ENCODE measurements at places on chromosomes 1 and 21.

DNA sequence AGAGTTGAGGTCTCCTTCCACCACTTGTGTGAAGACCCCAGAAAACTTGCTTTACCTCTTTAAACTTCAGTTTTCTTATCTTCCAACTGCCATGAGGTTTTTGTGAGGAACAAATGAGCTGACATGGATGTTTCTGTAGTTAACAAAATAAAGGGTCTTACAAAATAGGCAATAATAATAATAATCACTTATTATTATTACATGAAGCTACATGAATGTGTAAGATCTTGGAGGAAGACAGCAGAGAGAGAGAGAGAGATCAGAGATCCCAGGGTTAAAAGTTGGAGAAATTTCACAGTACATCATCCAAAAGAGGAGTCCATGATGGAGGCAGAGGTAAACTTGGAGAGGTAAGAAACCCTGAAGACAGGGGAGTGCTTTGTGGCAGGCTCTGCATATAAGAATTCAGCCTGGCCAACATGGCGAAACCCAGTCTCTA lies 10.7 kb downstream of the RCC1 start:
- DNase-seq = peak; percentile 58

DNA sequence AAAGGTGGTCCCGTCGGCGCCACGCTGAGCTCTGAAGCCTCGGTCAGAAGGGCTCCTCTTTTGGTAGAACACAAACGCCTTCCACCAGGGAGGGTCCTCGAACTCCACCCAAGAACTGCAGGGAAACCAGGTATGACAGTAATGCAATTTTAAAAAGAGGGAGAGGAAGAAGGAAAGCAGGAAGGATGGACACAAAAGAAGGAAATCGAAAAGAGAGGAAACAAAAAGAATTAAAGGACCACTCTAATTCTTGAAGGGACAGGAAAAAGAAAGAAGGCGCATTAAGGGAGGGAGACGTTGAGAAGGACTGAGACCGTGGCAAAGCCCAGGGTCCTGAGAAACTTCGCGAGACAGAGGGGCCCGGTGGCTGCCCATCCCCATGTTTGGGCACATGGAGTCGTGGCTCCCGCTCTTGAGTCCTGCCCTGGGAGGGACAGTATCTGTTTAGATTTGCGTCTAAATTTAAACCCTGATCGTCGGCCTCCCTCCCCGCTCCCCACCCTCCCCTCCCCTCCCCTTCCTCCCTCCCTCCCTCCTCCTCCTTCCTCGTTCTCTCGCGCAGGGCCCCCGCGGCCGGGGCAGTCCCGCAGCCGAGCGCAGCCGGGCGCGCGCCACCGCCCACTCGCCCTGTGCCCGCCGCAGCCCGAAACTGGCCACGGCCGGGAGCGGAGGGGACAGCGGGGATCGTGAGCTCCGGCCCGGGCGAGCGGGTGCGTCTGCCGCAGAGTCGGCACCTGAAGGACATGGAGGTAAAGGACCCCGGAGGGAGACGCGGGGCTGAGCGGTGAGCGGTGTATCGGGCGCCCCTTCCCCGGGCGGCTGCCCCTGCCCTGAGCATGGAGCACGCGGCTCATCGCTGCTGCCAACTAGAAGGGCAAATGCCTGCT lies at the start of gene RCSD1:
TSS of gene RCSD1 (plus strand) at position 552 of the 887 bp plus-strand sequence. CDS start at position 744, 192 bp downstream.
- DNase-seq = no peak

DNA sequence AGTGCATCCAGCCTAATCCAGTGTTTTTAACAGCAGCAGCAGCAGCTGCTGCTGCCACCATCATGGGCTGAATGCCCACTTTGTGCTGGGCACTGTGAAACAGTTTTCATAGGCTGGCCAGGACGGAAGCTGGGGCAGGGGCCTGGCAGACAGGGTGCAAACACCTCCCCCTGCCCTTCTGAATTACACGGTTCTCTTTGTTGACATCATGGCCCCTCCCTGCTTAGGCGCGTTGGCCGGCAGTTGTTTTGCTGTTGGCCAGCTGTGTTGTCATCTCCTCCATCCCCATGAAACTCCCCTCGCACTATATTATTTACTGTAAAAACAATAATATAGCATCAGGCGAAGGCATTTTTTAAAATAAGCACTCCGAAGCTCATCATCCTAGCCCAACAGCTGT lies 33.1 kb downstream of the PTPRU start:
- DNase-seq = no peak

DNA sequence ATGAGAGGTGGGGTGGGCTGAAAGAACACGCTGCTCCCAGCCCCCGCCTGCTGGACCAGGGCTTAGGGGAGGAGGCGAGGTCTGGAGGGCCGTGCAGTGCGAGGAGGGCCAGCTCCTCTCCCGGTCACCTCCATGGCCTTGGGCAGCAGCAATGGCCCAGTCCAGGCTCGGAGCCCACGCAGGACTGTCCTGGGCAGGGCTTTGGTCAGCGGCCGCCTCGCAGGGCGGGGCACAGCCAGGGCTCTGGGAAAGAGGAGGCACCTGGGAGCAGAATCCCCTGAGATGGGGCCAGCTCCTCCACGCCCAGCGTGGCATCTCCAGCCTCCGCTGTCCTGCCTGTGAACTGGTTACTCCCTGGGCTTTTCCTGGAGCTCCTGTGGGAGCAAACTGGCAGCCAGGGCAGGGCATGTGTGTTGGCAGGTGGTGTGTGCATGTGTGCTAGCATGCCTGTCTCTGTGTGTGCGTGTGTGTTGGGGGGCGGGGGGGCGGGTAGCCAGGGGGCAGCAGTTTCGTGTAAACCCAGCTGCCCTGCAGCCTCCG lies 27.4 kb downstream of the ARHGEF16 start:
- DNase-seq = no peak

- DNase-seq = peak; percentile 3
Measured at GRCh38 chr1:150696162-150696561, 792 bp downstream of the GOLPH3L start.

DNA sequence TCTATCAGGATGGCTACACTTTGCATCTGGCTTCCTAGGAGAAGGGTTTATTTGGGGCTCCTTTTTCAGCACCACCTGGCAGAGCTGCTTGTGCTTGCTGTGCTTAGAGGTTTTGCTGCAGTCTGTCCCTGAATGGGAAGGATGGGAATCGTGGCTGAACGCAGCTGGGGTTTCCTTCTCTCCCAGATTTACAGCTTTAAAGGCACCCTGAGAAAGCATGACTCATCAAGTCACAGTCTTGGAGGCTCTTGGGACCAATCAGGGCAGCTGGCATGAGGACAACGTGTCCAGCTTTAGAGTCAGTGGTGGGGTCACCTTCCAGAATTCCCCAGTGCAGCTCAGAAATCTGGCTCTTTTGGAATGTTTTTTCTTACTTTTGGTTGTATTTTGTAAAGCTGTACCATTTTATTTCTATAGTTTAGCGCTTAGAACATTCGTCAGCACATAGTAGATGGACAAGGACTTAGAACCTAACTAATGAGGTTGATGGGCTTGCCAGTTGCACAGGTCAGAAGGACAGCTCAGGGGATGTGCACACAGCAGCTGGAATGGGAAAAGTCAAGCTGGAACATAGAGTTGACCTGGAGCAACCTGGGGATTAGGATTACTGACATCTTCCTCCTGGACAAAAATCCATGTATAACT lies 222.6 kb downstream of the PRDM2 start:
- DNase-seq = no peak

- no peak for DNase-seq
Measured at GRCh38 chr1:184945029-184945428, 29.3 kb downstream of the NIBAN1 start.

DNA sequence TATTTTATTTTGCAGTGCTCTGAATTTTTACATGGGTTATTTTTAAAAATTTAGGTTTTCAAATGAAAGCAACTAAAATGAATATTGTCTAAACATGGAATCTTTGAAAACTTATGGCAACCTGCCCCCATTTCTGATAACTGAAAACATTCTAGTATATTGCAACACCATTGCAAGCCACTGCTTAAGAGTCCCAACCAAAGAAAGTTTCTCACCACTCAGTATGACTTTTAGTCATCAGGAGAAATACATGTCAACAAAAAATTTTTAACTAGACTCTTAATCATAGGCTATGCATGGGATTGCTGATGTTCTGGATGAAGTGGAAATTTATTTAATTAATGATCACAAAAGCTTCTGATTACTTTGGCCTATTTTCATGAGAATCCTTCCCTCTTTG lies 112.1 kb downstream of the TNFSF18 start:
- no peak for DNase-seq

- DNase-seq = no peak
Measured at GRCh38 chr1:212153635-212154034, 118.1 kb downstream of the DTL start.

DNA sequence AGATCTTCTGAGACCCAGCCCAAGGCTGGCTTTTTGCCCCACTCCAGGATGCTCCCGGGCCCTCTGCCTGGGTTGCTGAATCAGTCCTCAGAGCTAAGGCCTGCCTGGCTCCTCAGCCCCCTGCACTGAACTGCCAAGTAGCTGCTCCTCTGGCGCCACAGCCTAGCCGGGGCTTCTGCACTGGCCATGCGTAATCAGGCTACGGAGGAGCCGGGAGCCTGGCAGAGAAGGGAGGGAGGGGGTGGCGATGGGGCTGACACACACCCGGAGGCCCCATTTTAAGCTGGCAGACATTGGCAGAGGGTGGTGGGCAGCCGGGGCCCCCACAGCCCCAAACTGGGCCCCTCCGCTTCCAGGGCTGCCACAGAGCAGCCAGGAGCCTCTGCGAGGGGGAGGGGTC lies 38.7 kb downstream of the ALPL start:
- no peak for DNase-seq

GRCh38 chr1:50605186-50605875 lies 182.1 kb upstream of the DMRTA2 start:
- DNase-seq = peak; percentile 33

- no peak for DNase-seq
Measured at GRCh38 chr1:26811708-26812107, 14.8 kb upstream of the ZDHHC18 start.

DNA sequence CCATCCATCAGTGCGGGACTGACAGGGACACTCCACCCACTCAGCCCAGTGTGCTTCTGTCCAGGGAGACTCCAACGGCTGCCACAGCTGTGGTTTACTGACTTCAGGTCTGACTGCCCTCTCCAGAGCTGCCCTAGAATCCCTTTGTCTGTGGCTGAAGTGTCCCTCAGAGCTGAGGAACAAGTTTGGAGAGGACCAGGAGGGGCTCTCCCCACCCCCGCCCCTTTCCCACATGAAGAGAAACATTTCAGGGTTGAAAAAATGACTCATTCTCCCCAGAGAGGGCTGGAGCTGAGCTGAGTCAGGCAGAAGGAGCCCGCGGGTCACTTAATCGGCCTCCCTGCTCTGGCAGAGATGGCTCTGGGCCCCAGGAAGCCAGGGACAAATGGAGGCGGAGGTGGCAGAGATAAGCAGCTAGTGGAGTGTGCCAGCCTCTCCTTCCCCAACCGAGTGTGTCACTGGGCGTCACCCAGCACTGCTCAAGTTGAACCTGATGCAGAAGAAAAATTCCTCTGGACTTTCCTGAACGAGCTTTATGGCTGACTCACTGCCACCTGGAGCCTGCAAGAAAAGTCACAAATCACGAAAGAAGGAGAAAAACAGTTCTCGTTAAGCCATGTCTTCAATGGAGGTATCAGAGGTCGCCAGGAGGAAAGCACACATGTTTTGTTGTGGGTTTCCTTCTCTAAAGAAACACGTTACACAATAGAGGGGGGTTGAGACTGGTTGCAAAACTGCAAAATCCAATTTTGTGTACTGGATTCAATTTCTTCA lies 34.3 kb upstream of the ECE1 start:
- DNase-seq = no peak

GRCh38 chr1:34915521-34915920 lies 13.9 kb downstream of the DLGAP3 start:
- DNase-seq = no peak

DNA sequence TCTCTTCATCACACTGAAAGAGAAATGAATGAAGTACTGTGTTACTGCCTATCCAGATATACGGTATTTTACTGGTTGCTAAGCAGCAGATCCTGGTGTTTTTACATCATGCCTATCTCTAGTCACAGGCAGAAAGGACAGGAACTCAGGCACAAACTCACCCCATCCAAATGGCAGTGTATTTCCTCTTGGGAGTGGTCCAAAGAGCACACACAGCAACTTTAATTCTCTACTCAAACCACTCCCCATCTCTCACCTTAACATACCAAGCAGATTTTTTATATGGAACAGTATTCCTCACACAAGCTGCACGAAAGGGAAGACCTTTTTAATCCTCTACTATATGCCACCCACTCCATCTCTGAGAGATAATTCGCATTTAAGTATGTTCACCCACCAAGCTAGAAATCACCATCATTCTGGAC lies 27.3 kb downstream of the EIF4G3 start:
- peak; percentile 78 for DNase-seq

- peak; percentile 83 for DNase-seq
Measured at GRCh38 chr1:35451125-35451528, 106.1 kb downstream of the KIAA0319L start.

- no peak for DNase-seq
Measured at GRCh38 chr1:94504601-94505000, 37.0 kb downstream of the F3 start.

- no peak for DNase-seq
Measured at GRCh38 chr21:43211072-43211759, 42.4 kb downstream of the CRYAA start.

- DNase-seq = peak; percentile 61
Measured at GRCh38 chr1:183114441-183114840, 71.6 kb upstream of the LAMC2 start.

DNA sequence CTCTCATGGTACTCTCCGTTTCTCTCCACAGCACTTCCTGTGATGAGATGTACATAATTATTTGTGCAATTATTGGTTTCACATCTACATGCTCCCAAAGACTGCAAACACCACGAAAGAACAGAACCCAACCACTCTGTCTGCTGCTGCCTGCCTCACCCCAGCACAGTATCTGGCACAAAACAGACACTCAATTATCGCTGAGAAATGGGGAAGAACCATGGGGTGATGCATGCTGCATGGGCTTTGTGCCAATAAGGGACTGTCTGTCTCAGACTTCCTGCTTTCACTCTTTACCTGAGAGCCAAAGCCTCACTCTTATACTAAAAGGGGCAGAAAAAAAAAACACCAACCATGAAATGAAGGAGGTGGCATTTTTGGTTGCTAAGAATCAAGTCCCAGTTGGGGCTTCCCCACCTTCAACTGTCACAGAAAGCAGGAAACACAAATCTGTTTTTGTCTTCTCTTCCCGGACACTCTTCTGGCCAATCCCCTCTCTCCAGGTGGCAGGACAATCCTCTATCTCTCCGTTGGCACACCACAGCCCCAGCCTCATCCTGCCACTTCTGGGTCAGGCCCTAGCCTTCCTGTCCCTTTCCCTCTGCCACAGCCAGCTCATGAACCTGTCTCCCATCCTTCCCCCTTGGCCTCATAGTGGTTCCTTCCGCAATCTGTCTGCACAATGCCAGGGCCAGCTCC lies 82.0 kb downstream of the TGFBR3 start:
- peak; percentile 77 for DNase-seq

- no peak for DNase-seq
Measured at GRCh38 chr1:168324745-168325425, 44.2 kb downstream of the TBX19 start.

- DNase-seq = peak; percentile 5
Measured at GRCh38 chr1:199313444-199313843, 674.6 kb downstream of the PTPRC start.

DNA sequence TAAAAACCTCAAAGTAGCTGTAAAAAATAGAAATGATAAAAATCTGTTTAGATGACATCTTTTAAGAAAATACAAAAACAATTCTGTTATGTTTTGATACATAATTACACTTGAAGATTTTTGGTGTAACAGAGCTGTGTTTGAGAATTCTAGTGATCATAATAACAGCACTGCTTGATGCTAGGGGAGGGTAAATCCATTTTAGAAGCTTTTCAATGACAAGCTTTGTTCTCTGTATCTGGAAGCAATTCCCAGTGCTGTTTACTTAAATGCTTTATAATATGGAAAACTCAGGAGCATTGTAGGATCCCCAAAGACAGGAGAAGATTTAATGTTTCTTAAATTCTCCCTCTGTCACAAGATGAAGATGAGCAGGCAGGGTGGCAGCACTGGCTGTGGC lies 359.3 kb downstream of the PDE4B start:
- no peak for DNase-seq
